ENCODE measurements at places on chromosomes 5 and 9. TPM values are rescaled to one million over a fixed set of nuclear protein-coding genes. Genes with fewer than 3 reads are reported as not detected.

DNA sequence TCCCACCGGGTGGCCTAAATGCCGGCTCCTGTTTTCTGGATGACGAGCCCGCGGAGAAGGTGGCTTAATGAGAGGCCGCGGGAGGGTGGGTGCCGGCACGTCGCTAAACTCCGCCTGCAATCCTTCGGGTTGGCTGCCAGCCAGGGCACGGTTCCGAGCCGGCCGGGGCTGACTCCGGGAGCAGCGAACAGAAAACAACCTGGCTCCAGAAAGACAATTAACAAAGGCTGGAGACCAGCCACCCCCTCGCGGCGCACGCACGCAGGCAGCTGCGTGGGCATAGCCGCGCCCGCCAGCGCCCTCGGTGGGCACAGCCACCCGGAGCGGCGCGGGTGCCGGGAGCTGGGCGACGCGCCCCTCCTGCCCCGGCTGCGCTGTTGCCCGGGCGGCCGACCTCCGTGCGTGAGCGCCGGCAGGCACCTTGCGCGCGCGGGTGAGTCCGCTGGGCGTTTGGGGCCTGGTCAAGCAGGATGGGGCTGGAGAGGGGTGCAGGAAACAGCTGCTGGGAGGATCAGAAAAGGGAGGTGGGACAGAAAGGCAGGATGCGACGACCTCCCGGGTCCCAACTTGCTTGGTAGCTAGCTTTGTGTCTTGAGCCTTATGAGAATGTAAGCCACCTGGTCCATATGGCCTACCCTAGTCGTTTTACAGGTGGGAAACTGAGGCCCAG lies at the start of gene ARHGEF37:
Gene ARHGEF37, plus strand, starts transcription at position 307 of the 670 bp plus-strand sequence. CDS start 16,272 bp downstream, outside the sequence.
- H3K36me3 ChIP-seq: no peaks in the 10 kb centered on the region
- no peaks in the 10 kb centered on the region for H3K27me3 ChIP-seq
- DNase-seq: peak; percentile 37
- H3K4me3 ChIP-seq: peak within 1 kb of the TSS; percentile 61
- no peak within 1 kb of the TSS for H3K27ac ChIP-seq
- peaks cover 12% of the 10 kb centered on the region for H3K4me1 ChIP-seq

DNA sequence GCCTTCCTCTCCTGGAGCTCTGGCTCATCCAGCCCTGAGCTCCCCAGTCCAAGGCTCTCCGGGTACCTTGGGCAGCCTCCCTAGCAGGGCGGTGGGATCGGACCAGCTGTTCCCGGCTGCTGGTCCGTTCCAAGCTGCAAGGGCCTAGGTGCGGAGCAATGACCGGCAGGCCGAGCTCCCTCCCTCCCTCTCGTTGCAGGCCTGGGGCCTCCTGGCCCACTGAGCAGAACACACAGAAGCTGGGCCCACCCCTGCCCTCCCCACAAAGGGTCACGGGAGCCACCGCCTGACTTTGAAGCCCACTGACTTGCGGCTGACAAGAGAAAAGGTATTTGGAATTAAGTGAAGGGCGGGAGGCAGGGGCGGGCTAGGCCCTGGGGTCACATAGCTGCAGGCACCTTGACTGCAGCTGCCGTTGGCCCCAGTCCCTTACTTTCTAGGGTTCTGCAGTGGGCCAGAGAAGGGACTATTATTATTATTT lies 104.7 kb upstream of the IER5L start:
- no peaks in the 10 kb centered on the region for H3K36me3 ChIP-seq
- no peak for DNase-seq
- H3K27ac ChIP-seq: no peak overlapping the region
- no peaks in the 10 kb centered on the region for H3K27me3 ChIP-seq

Gene PCDHGB5
- not detected for total RNA-seq

DNA sequence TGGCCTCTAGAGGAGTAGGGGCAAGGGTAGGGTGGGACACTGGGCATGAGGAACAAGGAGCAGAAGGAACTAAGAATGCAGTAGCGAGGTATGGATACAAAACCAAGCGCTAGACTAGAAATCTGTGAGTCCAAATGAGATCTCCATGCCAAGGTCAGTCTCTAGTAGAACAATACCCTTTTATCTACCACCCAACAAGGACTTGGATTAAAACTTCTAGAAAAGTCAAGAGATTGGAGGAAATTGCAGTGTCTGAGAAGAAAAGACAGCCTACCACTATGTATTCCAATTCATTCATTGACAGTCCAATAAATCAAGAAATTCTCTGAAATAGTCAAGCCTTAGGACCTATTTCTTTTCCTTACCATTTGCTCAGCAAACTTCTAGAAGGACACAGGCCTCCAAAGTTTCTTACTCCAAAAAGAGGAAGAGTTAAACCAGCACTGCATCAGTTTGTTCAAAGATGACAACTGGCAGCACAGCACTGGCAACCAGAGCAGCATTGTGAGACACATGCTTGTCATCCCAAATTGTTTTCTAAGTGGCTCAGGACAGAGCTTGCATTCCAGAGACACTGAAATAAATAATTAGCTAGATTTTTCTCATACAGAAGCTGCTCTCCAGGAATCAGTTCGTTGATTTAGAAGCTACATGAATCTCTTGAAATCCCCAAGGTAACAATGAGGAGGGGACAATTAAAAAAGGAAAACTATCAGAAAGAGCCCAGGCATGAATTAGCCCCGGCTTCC lies 22.6 kb downstream of the ABCA1 start:
- H3K4me1 ChIP-seq: no peaks in the 10 kb centered on the region
- no peaks in the 10 kb centered on the region for H3K36me3 ChIP-seq
- no peak overlapping the region for H3K4me3 ChIP-seq
- no peak for DNase-seq
- H3K27me3 ChIP-seq: no peaks in the 10 kb centered on the region

Gene EQTN
- not detected for total RNA-seq

- no peak overlapping the region for H3K4me3 ChIP-seq
- peaks cover 5% of the 10 kb centered on the region for H3K27me3 ChIP-seq
- DNase-seq: no peak
- no peak overlapping the region for H3K27ac ChIP-seq
- H3K36me3 ChIP-seq: no peaks in the 10 kb centered on the region
These were observed 5.3 kb downstream of the NTNG2 start for GRCh38 chr9:132167192-132167591.

Data from CD4-positive, CD25-positive, alpha-beta regulatory T cell (primary cell).